ENCODE measurements at places on chromosomes 4 and X. TPM values are rescaled to one million over a fixed set of nuclear protein-coding genes. Genes with fewer than 3 reads are reported as not detected.

TEX13C gene
- polyA plus RNA-seq = not detected

- DNase-seq = no peak
These were observed 19.9 kb downstream of the SH3BP2 start for GRCh38 chr4:2812612-2813354.

- DNase-seq = no peak
These were observed 45.5 kb downstream of the JAKMIP1 start for GRCh38 chr4:6154875-6155274.

DNA sequence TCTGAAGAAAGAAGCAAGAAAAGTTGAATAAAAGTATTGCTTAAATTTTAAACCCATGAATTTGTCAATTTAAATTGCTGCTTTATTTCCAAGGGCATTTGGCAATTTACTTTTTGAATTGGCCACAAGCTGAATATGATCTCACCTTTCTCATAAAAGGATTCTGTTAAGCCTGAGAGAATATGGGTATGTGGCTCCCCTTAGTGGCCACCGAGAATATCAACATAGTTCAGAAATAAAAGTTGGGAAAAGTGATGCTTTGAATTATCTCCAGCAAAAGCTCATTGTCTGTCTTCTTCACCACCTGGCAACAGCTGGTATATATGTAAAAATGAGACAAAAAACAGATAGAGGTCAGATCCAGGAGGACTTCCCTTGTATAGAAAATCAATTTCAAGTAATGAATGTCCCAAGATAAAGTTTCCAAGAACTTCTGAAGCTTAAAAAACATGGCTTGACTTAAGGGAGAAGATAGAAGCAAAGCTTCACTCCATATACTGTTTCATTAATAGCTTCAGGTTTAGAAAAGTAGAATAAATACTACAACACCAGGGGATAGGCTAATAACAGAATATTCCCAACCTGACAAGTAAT is 290.7 kb upstream of the FAM241A start:
- DNase-seq = peak; percentile 27

- no peak for DNase-seq
These were observed 120.7 kb upstream of the ADGRL3 start for GRCh38 chr4:61079427-61079826.

GLOD5 gene
- 31.3 TPM for polyA plus RNA-seq

GRCh38 chrX:2782171-2782570 is 30.3 kb downstream of the XG start:
- peak; percentile 9 for DNase-seq

DNA sequence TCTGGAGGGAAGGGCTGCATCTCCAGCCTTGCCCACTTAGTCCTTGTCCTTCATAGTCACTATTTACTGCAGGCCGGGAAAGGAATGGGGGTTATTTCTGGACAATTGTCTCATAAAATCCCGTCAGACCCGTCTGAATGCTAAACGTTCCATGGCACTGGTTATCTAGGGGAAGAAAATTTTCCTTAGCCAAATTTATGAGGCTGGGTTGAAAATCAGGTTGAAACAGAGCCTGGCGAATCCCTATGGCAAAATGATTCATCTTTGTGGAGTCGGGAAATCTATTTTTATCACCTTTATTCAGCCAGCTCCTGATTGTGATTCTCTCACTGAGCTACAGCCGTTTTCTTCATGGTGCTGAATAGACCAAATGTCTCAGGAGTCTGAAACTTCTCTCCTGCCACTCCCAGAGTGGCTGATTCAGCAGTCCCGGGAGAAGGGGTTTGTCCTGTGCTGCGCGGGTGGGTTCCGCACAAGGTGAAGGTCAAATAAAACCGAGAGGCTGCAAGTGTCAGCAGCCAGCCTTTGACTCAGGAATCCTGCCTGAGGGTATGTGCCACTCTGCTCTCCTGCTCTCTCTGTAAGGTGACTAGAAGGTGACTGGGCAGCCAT is 1.0 kb downstream of the LIMCH1 start:
- DNase-seq = no peak

APOOL gene
- polyA plus RNA-seq = 20.3 TPM

GRCh38 chr4:175542786-175543185 is 269.3 kb downstream of the GPM6A start:
- no peak for DNase-seq

- DNase-seq = peak; percentile 41
These were observed 393 bp downstream of the SH3KBP1 start for GRCh38 chrX:19886883-19887531.

FAM200B gene
- polyA plus RNA-seq = 40.4 TPM

DNA sequence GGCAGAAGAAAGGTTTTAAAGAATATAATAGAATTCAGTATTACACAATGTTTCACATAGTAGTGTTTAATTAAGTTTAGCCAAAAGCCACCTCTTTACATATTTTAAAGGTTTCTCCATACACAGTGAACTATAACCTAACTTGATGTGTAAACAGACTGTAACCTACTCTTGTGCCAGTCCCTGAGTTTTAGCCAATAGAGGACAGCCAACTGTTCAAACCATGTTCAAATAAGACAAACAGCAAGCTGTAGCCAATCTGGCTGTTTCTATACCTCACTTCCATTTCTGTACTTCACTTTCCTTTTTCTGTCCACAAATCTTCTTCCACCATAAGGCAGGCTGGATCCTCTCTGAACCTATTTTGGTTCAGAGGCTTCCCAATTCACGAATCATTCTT is 65.2 kb downstream of the TEX13C start:
- DNase-seq = no peak

DNA sequence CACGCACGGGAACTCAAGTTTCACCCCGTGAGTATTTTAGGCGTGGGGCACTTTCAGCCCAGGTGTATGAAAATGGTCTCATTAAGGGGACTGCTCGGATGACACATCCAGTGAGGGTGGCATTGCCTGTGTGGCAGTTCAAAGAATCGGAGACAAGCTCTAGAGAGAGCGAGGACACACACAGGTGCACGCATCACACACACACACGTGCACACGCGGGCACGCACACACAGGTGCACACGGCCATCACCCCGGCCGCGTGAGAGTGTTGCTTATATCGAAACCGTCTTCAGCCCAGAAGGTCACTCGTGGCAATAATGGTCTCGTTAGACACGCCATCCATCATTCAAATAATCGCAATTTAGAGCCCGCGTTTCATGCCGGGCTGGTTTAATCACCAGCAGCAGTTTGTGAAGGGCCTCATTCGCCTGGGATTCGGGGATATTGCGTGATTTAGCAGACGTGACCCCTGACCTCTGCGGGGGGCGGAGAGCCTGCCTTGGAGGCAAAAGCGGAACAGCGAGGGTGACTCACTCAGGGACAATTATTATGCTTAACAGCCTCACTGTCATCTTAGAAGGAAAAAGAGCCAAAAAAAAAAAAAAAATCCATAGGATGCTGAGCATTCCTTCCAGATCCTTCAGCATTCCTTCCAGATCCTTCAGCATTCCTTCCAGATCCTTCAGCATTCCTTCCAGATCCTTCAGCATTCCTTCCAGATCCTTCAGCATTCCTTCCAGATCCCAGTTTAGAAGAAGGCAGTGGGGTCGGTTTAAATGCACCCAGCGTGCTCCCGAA is 89.4 kb upstream of the PPP2R3B start:
- no peak for DNase-seq

CSAG1 gene
- polyA plus RNA-seq = not detected

ZDHHC15 gene
- 1.3 TPM for polyA plus RNA-seq

DNA sequence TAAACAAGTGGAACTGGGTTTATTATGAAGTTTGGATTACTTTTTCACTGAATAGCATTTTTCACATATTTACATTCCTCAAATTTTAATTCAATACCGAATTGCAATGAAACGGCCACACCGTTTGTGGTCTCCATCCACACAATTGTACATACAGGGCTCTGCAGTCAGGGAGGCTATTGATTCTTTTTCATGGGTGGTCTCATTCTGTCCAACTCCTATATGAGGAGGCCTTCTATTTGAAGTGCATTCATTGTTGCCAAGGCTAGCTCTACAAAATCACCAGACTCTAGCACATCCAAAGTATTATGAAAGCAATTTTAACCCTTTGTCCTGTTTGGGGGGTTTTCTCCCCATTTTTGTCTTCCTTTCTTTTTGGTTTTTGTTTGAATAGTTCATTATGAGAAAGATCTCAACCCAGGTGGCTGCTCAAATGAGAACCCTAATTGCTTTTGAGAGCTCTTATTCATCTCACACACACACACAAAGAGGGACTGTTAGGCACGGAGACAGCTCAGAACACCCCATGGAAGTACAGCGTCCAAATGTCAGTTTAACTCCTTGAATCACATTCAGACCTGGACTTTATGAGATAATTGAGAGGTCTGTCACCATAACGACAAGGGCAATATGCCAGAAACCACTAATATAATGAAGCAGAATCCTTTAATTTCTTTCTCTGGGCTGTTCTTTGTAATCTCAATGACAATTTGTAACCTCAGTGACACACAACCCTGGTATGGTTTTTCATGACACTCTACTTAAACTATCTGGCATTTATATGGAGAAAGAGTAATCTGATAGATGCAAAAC is 79.4 kb downstream of the NLGN4X start:
- DNase-seq = no peak

GRCh38 chrX:118520216-118521206 is 24.9 kb downstream of the DOCK11 start:
- no peak for DNase-seq

DNA sequence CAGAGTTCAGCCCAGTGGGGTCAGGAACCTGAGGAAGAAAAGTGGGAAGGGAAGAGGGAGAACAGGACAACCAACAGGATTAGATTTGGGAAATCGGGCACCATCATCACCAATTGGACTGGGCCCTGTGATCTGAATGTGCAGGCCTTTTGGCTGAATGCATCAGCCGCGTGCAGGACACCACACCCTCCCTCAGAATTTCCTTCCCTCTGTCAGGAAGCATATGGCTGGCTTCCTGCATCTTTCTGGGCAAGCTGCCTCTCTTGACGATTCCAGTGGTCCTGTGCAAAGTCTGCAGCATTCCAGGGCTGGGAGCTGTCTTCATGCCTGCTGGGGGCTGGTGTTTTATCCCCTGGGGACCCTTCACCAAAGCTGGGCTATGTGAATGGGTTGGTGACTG is 16.4 kb downstream of the MAGEA4 start:
- DNase-seq = no peak

F8A2 gene
- not detected for polyA plus RNA-seq
